ENCODE measurements at places on chromosomes 2 and 18. TPM values are rescaled to one million over a fixed set of nuclear protein-coding genes. Genes with fewer than 3 reads are reported as not detected.

The SCLY gene
- total RNA-seq: 11.1 TPM

The PDE1A gene
- total RNA-seq: 42.4 TPM

The DSG1 gene
- total RNA-seq: not detected

The MEP1B gene
- total RNA-seq: not detected

The GAREM1 gene
- total RNA-seq: 4.1 TPM

The TEX44 gene
- total RNA-seq: not detected

The DNER gene
- total RNA-seq: 0.83 TPM

The MYO5B gene
- total RNA-seq: 0.18 TPM

The PREB gene
- total RNA-seq: 56.2 TPM

The CD8B2 gene
- total RNA-seq: not detected

The TSN gene
- 30.9 TPM for total RNA-seq

The HRH4 gene
- under 0.01 TPM for total RNA-seq

The POTEJ gene
- total RNA-seq: not detected

The IL1F10 gene
- not detected for total RNA-seq

The RNF144A gene
- 2.8 TPM for total RNA-seq

The ZNF521 gene
- 25.0 TPM for total RNA-seq

The C2orf72 gene
- total RNA-seq: under 0.01 TPM

The BCL11A gene
- 0.14 TPM for total RNA-seq

The TACR1 gene
- total RNA-seq: under 0.01 TPM

The G6PC2 gene
- not detected for total RNA-seq

The GATA6 gene
- total RNA-seq: 28.6 TPM

The ONECUT2 gene
- under 0.01 TPM for total RNA-seq

The KLHL29 gene
- 3.4 TPM for total RNA-seq

The C2orf80 gene
- total RNA-seq: not detected

The IL36G gene
- total RNA-seq: not detected

The FOXD4L1 gene
- total RNA-seq: 0.09 TPM

The SLC5A7 gene
- total RNA-seq: not detected

The CPLX4 gene
- total RNA-seq: not detected

The C1QL2 gene
- not detected for total RNA-seq

The CRACDL gene
- total RNA-seq: not detected

The CDCA7 gene
- total RNA-seq: 0.43 TPM

The GPAT2 gene
- 2.3 TPM for total RNA-seq

The LNPK gene
- total RNA-seq: 28.8 TPM

The RAB17 gene
- total RNA-seq: 0.28 TPM

The SNTG2 gene
- total RNA-seq: not detected

The TMEM247 gene
- total RNA-seq: not detected

The DSG2 gene
- 2.3 TPM for total RNA-seq

The C2orf92 gene
- total RNA-seq: 1.5 TPM

The MROH2A gene
- total RNA-seq: under 0.01 TPM

The IL36B gene
- total RNA-seq: not detected

The CFAP65 gene
- total RNA-seq: not detected

The ZNF396 gene
- total RNA-seq: 2.8 TPM

The EVA1A gene
- 13.4 TPM for total RNA-seq

The ZNF532 gene
- 40.1 TPM for total RNA-seq

The FOXI3 gene
- not detected for total RNA-seq

The CACNB4 gene
- total RNA-seq: 1.1 TPM

The REG3A gene
- not detected for total RNA-seq

The GPR45 gene
- not detected for total RNA-seq

The CKAP2L gene
- 0.74 TPM for total RNA-seq
